NCI-H446 (cell line): ENCODE measurements at places on chromosomes 2 and 18.

GRCh38 chr2:188333751-188334524 lies 42.3 kb downstream of the GULP1 start:
- no peak for DNase-seq

- DNase-seq = no peak
Measured at GRCh38 chr2:150617351-150617978, 130.0 kb upstream of the RND3 start.

DNA sequence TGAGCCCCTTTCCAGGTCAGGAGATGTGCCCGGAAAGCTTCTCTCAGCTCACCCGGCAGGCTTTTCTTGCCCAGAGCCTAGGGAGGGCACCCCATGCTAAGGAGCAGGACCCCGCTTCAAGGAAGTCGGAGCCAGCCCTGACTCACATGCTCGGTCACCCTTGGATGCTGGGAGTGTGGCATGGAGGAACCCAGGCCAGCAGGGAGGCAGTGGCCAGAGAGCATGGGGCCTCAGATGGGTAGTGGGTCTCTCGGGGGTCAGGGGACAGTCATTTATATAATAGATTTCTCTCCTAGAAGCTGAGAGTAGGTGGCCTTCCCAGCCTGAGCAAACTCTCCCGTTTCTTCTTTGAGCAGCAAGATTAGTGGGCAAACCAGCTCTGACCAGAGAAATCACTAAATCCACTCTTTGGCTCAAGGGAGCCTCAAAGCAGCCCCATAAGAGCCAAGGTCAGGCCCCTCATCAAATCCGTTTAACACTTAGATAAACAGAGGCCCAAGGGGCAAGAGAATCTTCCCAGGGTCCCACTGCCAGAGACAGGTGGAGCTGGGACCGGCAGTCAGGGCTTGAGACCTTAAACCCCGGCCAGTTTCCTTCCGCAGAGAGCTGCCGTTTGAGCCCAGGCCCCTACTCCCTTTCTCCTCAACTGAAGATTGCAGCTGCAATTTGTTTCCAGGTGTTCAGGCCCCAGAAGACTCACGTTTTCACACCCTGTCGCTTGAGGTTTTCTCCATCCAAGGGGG lies 113.1 kb downstream of the CYP26B1 start:
- DNase-seq = no peak

- DNase-seq = no peak
Measured at GRCh38 chr2:9310798-9311197, 104.2 kb downstream of the ASAP2 start.

DNA sequence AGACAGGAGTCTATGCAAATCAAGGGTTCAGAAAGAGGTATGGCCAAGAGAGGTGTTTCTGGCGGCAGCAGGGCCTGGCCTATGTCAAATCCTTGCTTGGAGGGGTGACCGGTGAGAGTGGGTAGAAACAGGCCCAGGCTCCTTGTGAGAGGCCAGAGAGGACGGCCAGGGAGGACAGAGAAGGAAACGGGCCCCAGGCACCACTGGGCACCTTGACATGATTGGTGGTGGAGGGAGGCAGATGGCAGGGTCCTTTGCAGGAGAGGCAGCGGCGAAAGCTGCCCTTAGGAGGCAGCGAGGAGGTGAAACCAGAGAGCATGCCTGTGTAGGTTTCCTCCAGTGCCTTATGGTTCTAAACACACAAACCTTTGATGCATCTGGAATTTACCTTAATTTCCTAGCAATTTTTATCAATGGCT lies 6.2 kb downstream of the RAMP1 start:
- DNase-seq = no peak

- no peak for DNase-seq
Measured at GRCh38 chr2:233844064-233844807, 10.1 kb downstream of the HJURP start.

- DNase-seq = no peak
Measured at GRCh38 chr2:165871025-165871424, 77.0 kb upstream of the GALNT3 start.

DNA sequence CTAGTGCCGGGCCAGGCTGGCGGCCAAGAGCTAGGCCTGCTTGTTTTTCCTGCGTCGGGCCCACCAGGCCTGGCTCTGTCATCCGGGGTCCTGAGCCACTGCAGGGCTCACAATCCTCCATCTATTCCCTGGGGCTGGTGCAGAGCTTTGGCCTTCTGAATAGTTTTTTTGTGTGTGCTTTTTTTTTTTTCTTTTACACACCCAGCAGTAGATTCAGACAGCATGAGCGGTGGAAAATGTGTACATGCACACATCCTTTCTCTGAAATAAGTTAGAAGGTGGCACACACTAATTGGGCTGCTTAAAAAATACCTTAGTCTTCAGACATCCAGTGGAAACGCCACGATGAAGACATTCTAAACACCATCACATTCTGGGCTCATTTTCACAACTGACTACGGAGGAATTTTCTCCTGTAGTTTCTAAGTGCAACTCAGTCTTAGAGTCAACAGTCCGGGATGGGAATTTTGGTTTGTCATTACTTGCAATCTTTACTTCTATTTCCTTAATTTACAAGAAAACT lies 6.1 kb downstream of the ZFP36L2 start:
- DNase-seq = no peak

- DNase-seq = no peak
Measured at GRCh38 chr2:5696404-5696944, 4.3 kb downstream of the SOX11 start.

GRCh38 chr2:26975102-26975501 lies 4.7 kb downstream of the MAPRE3 start:
- no peak for DNase-seq

GRCh38 chr2:100703739-100704138 lies 116.2 kb upstream of the NPAS2 start:
- no peak for DNase-seq
